ENCODE measurements at places on chromosomes 5 and 9.

GRCh38 chr5:68047035-68047434 is 168.5 kb upstream of the PIK3R1 start:
- no peak for DNase-seq

GRCh38 chr9:132942541-132943182 is 1.8 kb downstream of the TSC1 start:
- DNase-seq: no peak

- DNase-seq: no peak
Observed at GRCh38 chr5:65172486-65173129, 309.1 kb downstream of the ADAMTS6 start.

- no peak for DNase-seq
Observed at GRCh38 chr9:70229579-70229978, 29.2 kb upstream of the SMC5 start.

- no peak for DNase-seq
Observed at GRCh38 chr5:73170522-73170921, 2.5 kb upstream of the TMEM174 start.

DNA sequence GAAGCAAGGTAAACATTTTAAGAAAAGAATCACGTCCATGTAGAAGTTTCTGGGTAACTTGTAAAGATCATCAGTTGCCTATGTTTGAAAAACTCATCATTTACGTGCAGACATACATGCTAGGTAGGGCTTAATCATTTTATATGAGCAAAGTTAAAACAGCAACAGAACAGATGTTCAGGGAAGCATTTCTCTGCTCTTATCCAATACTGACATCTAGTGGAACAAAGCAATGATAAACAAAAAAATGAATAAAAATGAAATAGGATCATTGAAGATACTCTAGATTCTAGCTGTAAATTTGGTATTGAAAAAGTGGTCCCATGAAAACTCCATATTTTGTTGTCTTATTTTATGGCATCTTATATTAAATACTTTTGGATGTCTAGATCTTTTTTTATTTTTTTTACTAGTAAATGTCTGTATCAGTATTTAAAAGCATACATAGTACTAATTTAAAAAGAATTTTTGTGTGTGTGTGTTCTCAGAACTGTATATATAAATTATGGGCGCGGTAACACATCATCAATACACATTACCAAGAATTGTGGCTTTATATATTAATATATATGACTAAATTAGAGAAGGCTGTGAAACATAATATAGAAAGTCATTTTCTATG is 1050.2 kb downstream of the CDH12 start:
- DNase-seq: peak; percentile 31

GRCh38 chr5:167447466-167448375 is 843.7 kb upstream of the WWC1 start:
- no peak for DNase-seq

GRCh38 chr5:134873494-134873893 is 677 bp upstream of the TXNDC15 start:
- no peak for DNase-seq

- no peak for DNase-seq
Observed at GRCh38 chr9:90301277-90301653, 341.4 kb downstream of the DIRAS2 start.

- DNase-seq: no peak
Observed at GRCh38 chr9:93896093-93896492, 59.1 kb downstream of the BARX1 start.

GRCh38 chr5:37847978-37848425 is 8.2 kb upstream of the GDNF start:
- no peak for DNase-seq

DNA sequence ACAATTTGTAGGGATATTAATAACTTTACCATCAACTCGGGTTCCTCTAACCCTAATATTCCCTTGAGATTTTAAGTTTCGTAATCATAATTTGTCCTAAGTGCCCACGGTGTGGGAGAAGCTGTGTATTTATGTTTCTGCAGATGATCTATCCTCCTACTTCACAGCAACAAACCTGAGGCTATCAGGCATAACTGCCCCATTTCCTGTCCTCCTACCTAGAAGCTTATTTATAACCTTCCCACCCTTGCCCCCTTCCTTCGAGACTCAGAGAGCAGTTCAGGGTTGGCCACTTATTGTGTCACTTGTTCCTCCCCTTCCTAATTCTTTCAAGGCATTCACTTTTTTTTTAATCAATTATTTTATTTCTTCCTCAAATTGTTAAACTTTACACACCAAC is 29.6 kb upstream of the LCP2 start:
- no peak for DNase-seq

- DNase-seq: no peak
Observed at GRCh38 chr9:89439571-89439970, 58.3 kb downstream of the SEMA4D start.

DNA sequence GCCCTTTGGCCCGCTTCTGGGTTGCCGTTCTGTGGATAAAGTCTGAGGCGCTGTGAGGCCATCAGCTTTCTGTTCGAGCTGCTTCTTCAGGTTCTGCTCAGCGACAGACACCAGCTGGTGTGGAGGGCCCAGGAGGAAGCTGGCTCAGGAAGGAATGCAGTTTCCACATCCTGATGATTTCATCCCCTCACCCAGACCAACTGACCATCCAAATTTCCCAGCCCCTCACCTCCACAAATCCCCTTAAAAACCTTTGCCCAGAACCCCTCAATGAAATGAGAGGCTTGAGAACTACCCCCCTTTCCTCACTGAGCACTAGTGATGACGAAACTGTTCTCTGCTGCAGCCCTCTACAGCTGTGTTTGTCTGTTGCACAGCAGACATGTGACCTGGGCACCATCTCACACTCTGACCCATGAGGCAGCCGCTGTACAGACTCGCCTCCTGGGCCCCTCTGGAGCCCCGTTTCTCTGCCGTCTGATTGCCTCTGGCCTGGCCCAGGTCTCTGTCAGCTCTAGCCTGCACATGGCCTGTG is 45.4 kb downstream of the SPATA31C2 start:
- no peak for DNase-seq

DNA sequence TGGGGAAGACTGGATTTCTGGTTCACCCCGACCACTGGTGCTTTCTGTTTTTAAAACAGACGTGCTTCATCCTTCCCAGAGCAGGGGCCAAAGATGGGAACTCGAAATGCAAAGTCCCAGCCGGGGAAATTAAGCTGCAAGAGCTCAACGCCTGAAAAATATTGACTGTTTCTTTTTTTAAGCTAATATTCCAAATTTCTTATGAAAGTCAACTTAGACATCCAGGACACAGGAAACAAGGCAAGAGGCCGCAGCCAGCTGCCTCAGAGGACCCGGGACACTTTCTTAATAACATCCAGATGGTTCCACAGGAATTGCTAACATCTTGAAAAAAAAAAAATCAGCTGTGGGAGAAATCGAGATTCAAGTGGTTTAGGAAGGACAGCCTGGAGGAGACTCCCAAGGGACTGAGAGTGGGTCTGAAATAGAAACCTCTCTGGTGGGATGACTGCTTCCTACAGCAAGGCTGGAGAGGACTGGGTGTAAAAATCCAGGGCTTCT is 144.9 kb downstream of the FGF1 start:
- no peak for DNase-seq

- no peak for DNase-seq
Observed at GRCh38 chr9:129270903-129271431, 92.9 kb upstream of the IER5L start.

- DNase-seq: no peak
Observed at GRCh38 chr9:18675973-18676372, 202.0 kb downstream of the ADAMTSL1 start.

GRCh38 chr5:122141751-122142150 is 12.4 kb downstream of the ZNF474 start:
- no peak for DNase-seq

GRCh38 chr9:121237916-121238315 is 30.0 kb upstream of the GSN start:
- no peak for DNase-seq

GRCh38 chr5:113044776-113045465 is 68.3 kb downstream of the DCP2 start:
- no peak for DNase-seq

DNA sequence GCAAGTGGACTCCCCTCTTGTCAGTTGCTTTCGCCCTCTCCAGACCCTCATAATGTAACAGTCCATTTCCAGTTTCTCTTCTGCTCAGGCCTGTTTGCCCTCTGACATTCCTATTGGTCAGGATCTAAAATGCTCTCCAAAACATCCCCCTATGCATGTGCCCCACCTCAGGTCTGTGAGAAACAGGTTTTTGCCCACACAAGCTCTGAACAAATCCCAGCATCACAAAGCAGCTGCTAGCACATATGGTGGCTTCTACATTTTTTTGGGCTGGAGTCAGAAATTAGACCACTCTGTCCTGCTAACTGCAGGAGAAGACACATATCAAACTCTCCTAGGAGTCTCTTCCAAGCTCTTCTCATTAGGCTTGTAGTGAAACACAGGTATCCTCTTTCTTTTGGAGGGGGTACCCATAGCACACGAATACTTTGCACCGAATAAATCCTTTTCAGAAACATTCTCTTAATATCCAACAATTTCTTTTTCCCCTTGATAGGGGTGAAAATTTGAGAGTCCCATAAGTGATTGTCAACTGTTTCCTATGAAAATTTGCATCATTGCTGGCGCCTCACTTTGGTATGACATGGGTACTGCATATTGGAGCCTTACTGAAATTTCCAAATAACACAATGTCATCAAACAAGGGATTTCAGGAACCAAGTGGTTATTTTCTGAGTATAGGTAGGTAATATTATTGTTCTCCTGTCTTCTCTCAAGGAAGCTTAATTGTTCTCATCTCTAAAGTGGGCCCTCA is 19.3 kb upstream of the HSPA9 start:
- no peak for DNase-seq

DNA sequence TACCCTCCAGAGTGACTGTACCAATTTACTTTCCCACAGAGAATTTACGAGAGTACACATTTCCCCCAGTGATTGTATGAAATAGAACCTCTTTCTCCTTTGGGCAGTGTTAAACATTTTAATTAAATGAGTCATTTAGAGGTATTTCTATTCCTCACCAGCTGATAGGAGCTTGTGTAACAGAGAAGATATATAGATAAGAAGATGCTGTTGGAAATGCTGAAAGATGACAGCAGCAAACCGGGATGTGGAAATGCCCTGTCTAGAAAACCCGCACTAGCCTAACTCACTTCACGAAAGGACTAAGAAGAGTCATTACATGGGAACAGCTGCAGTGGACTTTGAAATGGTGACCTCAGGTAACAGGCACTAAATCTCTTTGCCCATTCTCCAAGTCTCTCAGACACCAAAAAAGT is 68.3 kb downstream of the LPAR1 start:
- DNase-seq: no peak

- DNase-seq: no peak
Observed at GRCh38 chr9:109934136-109934856, 154.3 kb downstream of the PALM2AKAP2 start.

GRCh38 chr9:94593459-94594345 is at the start of gene FBP2:
TSS of gene FBP2 (minus strand) at chr9:94593824. CDS start at chr9:94593726, 98 bp downstream.
- no peak for DNase-seq

GRCh38 chr9:78568774-78569173 is 271.8 kb downstream of the PSAT1 start:
- no peak for DNase-seq

DNA sequence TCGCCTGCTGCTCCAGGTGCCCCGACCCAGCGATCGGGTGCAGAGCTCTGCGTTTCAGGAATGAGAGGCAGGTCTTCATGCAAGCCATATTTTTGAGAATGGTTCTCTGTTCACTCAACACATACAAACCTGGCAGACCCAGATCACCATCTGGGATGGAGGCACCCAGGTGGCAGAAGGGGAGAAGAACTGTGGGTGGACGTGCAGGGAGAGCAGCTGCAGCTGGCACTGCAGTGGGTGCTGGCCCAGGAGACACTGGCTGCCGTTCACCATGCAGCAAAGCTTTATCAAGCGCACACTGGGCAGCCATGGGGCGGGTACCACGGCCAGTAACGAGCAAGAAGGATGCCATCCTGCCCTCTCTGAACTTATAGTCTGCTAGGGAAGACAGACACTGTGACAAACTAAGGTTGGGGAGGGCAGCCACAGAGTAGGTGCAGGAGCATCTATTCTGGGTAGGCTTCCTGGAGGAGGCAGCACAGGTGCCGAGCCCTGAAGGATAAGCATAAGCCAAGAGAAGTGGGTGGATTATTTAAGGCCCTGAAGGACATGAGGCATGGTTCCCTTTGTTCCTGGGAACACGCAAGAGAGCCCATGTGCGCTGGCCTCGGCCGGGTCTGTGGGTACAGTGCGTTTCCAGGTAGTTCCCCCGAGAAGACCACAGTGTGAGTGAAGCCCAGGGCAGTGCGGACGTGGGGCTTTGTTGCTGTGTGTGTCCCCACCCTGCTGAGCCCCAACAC is 46.2 kb upstream of the FCN2 start:
- no peak for DNase-seq

DNA sequence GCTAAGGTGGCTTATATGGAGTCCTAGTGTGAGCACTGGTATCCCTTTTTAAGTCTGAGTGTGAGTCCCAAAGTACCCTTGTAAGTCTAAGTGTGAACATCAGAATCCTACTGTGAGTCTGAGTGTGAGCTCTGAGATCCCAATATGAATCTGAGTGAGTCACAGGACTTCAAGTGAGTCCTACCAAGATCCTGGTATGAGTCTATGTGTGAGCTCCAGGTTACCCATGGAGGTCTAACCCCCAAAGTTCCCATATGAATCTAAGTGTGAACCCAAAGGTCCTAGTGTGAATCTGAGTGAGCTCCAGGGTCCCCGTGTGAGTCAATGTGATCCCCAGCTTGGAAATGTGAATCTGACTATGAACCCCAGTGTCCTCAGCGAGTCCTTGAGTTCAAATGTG is 2.3 kb downstream of the CNTFR start:
- DNase-seq: no peak

DNA sequence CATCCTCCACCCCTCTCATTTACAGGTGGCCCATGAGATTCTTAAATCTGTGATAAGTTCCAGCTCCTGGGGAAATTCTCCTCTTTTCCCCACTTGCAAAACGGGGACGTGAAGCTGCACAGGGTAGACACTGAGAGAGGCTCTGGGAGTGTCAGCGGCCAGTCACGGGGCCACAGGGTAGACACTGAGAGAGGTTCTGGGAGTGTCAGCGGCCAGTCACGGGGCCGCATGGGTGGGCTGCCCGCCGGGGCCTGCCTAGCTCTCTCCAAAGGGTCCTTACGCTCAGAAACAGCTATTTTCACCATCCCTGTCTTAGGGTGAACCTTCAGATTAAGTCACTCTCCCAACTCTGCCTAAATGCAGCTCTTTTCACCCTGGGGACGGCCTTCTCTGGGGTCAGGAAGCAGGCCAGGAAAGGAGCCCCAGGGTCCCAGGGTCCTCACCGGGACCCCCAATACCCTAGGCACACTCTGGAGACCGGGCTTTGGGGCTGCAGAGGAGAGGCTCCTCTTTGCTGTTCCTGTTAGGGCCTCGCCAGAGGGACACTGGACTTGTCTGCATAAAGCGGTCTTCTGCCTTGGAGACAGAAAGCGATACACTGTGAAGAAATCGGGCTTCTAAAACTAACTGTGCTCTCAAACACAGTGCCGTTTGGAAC is 1.5 kb downstream of the FAM78A start:
- no peak for DNase-seq

- DNase-seq: no peak
Observed at GRCh38 chr9:135522931-135523330, 1.7 kb downstream of the LCN1 start.

DNA sequence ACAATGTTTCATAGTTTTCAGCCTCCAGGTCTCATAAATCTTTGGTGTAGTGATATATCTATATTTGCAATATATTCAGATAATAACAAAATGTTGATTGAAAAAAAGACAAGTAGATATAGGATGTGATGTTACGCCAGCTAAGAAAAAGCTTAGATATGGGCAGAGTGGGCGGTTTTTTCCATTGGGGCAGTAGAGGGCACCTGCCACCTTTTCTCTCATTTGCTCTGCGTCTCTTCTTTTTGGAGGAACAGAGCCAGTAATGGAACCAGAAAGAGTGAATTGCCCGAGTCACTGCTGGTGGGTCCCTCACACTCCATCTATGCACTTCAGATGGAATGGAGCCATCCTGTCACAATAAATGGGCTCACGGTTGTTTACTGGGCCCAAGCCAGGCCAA is 62.1 kb upstream of the FANCC start:
- DNase-seq: no peak

All from NCI-H2081 treated with DMSO at 0.1 percent for 48 hours (cell line).